ENCODE measurements at places on chromosomes 11 and 22. TPM values are rescaled to one million over a fixed set of nuclear protein-coding genes. Genes with fewer than 3 reads are reported as not detected.

DNA sequence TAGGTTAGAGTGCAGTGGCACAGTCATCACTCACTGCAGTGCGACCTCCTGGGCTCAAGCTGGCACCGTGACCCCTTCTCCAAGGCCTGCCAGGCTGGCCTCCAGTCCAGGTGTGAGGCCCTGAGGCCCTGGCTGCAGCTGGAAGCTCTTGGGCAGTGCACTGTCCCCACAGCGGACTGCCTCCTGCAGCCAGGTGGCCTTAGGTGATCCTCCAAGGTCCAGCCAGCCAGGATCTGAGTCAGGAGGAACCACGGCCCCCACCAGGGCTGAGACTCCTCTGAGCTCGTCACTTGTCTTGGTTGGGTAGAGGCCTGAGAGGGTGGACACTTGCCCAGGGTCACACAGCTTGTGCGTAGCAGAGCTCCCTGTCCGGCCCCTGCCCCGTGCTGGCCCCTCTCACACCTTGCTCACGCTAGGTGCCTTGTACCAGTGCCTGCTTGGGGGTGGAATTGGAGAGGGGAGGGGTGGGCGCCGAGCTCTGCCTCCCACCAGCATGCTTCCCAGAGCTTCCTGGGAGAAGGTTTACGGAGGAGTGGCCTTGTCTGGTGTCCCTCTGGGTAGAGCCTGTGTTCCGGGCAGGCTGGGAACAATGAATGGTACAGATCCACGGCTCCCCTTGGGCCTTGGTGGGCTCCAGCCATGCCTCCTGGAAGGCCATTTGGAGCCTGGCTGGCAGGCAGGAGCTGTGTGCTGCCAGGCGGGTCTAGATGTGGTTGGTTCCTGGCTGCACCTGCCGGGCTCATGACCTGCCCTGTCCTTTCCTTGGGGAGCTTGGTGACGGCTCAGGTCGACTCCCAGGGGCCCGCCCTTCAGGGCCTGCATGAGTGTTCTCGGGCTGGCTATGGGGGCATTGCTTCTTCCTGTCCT lies 20.6 kb downstream of the KCNQ1 start:
- no peak for DNase-seq

The GGT5 gene
- total RNA-seq: 21.8 TPM

- DNase-seq: no peak
These were observed 14.6 kb upstream of the FCHSD2 start for GRCh38 chr11:73156686-73157085.

DNA sequence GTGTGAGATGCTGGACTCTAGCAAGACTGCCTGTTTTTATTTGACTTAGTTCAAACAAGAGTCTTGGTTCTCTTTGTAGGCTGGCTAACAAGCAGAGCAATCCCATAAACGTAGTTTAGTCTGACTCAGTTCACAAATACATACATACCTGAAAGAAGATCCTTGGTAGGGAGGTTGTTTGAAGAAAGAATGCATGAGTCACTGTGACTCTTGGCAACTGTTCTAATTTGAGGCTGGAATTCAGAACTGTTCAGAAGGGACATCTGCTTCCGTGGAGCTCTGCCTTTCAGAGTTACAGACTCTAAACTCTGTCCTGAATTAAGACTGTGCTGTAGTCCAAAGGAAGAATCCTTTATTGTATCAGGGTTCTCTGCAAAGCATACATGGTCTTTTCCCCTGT lies 32.2 kb downstream of the C2CD3 start:
- peak; percentile 61 for DNase-seq

The CRYBB3 gene
- total RNA-seq: 1.4 TPM

The OOSP1 gene
- not detected for total RNA-seq

The CEP126 gene
- total RNA-seq: 10.0 TPM

The TECTA gene
- 0.92 TPM for total RNA-seq

DNA sequence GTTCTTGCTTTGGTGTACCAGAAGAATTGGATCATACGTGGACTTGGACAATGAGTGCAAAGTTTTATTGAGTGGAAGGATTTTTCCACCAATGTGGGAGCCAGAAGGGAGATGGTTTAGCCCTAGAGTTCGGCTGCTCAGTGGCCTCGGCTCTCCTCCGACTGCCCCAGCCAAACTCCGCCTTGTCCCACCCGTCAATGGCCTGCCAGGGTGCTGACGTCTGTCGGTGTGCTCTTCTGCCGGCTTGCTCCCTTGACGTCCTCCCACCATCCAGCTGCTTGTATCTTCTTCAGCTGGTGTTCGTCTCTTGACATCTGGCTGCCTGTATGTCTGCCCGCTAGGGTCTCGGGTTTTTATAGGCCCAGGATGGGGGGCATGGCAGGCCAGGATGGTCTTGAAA lies 154.8 kb downstream of the APOL5 start:
- DNase-seq: no peak

All from mucosa of gallbladder (tissue), 1 donor.